ENCODE measurements at places on chromosomes 5 and 9. TPM values are rescaled to one million over a fixed set of nuclear protein-coding genes. Genes with fewer than 3 reads are reported as not detected.

The ADAMTSL2 gene
- total RNA-seq: 1.3 TPM

The CENPK gene
- total RNA-seq: 11.9 TPM

The SAXO1 gene
- total RNA-seq: 0.37 TPM

The CORO2A gene
- 23.9 TPM for total RNA-seq

The CYLC2 gene
- not detected for total RNA-seq

The FOXI1 gene
- not detected for total RNA-seq

The TMEM232 gene
- 5.3 TPM for total RNA-seq

The FCN1 gene
- total RNA-seq: not detected

The SARDH gene
- 2.0 TPM for total RNA-seq

The LHX6 gene
- total RNA-seq: 2.8 TPM

The CDKN2B gene
- total RNA-seq: 0.93 TPM

The KIF24 gene
- 0.78 TPM for total RNA-seq

The TNFSF8 gene
- not detected for total RNA-seq

The SURF1 gene
- total RNA-seq: 56.1 TPM

The PCSK1 gene
- 11.6 TPM for total RNA-seq

The PCDHA12 gene
- total RNA-seq: 32.4 TPM

The COL5A1 gene
- 28.9 TPM for total RNA-seq

The DMRT2 gene
- 0.56 TPM for total RNA-seq

The RASEF gene
- total RNA-seq: 0.25 TPM

The TEX48 gene
- not detected for total RNA-seq

The RAB3C gene
- total RNA-seq: 36.2 TPM

The ARID3C gene
- not detected for total RNA-seq

The PCDHB2 gene
- 103 TPM for total RNA-seq

The SPINK6 gene
- not detected for total RNA-seq

The MRPL22 gene
- total RNA-seq: 38.4 TPM

The C8G gene
- total RNA-seq: 14.5 TPM

The GPX8 gene
- 2.7 TPM for total RNA-seq

The SPINK7 gene
- total RNA-seq: not detected

The CNTFR gene
- total RNA-seq: 170 TPM

The NTRK2 gene
- 2.1 TPM for total RNA-seq

The PCDHA11 gene
- total RNA-seq: 23.2 TPM

The PCAT7 gene
- 16.4 TPM for total RNA-seq

The HINT1 gene
- 180 TPM for total RNA-seq

The EGFLAM gene
- 13.2 TPM for total RNA-seq

The PDE8B gene
- 1.1 TPM for total RNA-seq

The LECT2 gene
- not detected for total RNA-seq

The INSL6 gene
- total RNA-seq: not detected

The ZNF367 gene
- total RNA-seq: 39.5 TPM

The CCNB1 gene
- 29.6 TPM for total RNA-seq

The PCDHGA3 gene
- total RNA-seq: 10.4 TPM

The DNAJA1 gene
- total RNA-seq: 249 TPM

The GDA gene
- total RNA-seq: 1.2 TPM

The KIF12 gene
- total RNA-seq: 0.93 TPM

The CATSPER3 gene
- total RNA-seq: 0.54 TPM

The FAXDC2 gene
- 0.66 TPM for total RNA-seq

The EQTN gene
- not detected for total RNA-seq

The DND1 gene
- 5.4 TPM for total RNA-seq

The TRAF1 gene
- 1.6 TPM for total RNA-seq

The ICE1 gene
- 56.5 TPM for total RNA-seq
